GM12891 (cell line): ENCODE measurements at places on chromosomes 2 and 18.

GRCh38 chr18:41972067-41972925, 17.3 kb downstream of the PIK3C3 start:
- no peak for DNase-seq

- no peak for DNase-seq
Measured at GRCh38 chr2:216739035-216739434, 43.7 kb upstream of the IGFBP5 start.

- DNase-seq, result no peak
Measured at GRCh38 chr2:238083919-238084318, 16.2 kb upstream of the ESPNL start.

DNA sequence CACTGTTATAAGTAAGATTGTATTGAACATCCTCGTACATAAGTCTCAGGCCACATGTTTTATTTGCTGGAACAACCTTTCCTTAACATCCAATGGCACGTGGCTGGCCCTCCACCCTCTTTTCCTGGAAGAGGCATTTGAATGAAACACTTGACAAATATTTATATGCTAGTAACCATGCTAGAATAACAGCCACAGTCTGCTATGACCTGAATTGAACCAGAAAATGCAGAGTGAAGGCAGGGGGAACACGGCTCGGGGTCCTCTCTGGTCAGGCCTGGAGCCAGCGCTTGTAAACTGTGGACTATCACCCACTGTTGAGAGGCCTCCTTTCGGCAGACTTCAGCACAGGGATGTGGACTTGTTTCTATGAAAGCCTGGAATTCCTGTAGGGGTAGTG, 198.2 kb upstream of the COPS8 start:
- DNase-seq, result no peak

GRCh38 chr2:157601807-157602206, 26.9 kb downstream of the ACVR1C start:
- DNase-seq, result no peak

- no peak for DNase-seq
Measured at GRCh38 chr2:27796791-27797765, 25.6 kb downstream of the MRPL33 start.

GRCh38 chr2:239792405-239793084, 232.6 kb downstream of the NDUFA10 start:
- DNase-seq, result no peak

DNA sequence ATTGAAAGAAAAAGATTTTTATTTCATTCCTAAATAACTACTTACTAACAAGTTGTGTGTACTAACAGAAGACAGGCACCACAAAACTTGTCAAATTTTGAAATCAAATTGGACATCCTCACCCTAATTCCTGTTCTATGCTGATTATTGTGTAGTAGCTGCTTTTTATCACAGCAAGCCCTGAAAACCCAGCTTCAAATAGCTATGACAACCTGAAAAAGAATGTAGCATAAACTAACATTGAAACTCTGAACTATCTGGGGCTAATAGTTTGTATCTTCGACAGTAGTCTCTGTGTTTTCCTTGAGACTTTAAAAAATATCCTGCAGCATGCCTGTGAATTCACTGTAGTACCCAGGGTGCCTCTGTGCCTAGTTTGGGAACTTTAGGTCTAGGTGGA, 122.6 kb downstream of the WDPCP start:
- DNase-seq, result no peak

- DNase-seq, result no peak
Measured at GRCh38 chr2:231929961-231930592, 3.9 kb upstream of the NPPC start.

DNA sequence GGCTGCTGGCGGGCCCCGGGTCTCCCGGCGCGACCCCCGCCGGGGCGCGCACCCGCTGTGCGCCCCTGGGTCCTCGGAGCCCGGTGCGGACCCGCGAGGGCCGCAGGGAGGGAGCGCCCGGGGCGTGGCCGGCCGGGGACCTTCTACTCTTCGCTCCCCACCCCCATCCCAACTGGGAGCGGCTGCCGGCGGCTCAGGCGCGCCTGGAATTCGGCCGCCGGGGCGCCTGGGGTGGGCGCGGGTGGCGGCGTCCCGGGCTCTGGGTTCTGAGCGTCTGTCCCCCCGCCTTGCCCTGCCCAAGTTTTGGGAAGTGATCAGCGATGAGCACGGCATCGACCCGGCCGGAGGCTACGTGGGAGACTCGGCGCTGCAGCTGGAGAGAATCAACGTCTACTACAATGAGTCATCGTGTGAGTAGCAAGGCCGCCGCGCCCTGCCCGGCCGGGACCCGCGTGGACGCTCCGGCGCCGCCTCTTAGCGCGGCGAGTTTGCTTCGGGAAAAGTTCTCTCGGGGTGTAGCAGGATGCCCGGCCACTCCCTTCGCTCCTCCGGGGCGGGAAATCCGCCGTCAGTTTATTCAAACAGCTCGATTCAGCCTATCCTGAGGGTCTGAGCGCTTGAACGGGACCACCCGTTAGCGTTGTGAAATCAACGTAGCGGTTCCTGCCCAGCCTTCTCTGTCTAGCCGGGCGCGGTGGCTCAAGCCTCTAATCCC, 502 bp downstream of the TUBB6 start:
- peak; percentile 62 for DNase-seq

DNA sequence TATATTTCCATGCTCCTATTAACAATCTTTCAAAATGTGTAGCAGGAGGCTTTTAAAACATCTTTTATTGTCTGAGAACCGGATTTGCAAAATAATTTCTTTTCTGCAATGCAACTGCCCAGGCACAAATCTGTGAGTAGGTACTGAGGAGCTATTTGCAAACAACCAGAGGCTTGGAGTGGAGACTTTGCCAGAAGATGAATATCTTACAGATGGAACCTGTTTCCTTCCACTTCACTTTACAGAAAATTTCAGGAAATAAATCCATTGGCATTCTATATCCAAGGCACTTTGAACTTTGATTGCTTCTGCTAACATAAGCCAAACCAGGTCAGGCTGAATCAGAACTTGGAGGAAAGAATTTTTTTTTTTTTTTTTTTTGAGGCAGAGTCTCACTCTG, 237.4 kb upstream of the REV1 start:
- DNase-seq, result no peak

DNA sequence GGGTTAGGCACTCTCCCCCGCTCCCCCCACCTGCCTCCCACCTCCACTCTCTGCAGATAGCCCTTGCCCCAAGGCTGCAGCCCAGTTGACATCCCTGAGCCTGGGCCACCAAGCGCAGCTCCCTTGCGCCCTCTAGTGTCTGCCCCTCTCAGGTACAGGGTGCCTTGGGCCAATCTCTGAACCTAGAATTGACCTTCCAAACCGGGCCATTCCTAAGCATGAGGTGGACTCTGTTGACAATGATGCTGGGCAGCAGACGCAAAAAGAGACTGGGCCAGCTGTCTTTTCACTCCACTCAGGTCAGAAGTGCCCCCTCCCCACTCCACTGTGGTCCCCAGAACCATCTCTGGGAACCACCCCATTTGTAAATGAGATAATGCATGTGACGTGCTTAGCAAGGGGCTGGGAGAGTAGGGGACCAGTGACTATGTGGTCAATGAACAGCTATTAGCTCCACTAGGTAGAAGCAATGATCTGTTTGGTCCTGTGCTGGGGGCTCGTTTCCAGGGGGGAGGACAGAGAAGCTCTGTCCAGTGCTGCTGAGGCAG, 43.3 kb upstream of the PLB1 start:
- DNase-seq, result peak; percentile 75

DNA sequence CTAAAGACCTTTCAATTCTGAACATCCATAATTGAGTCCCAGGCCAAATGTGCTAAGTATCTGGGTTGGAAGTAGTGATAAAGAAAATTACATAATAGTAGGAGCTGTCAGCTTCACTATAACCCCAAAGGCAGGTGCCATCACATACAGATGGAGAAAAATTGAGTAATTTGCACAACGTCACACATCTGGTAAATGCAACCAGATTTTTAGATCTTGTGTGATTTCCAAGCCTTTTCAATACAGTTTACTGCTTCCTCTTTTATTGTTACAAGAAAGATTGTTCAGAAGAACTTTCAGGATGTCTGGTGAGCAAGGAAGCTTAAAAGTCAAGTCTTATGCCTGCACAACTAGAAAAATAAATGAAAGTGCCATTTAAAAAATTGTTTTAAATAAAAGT, 62.3 kb downstream of the UBE2E3 start:
- no peak for DNase-seq
